ENCODE measurements at places on chromosomes 11 and 22.

DNA sequence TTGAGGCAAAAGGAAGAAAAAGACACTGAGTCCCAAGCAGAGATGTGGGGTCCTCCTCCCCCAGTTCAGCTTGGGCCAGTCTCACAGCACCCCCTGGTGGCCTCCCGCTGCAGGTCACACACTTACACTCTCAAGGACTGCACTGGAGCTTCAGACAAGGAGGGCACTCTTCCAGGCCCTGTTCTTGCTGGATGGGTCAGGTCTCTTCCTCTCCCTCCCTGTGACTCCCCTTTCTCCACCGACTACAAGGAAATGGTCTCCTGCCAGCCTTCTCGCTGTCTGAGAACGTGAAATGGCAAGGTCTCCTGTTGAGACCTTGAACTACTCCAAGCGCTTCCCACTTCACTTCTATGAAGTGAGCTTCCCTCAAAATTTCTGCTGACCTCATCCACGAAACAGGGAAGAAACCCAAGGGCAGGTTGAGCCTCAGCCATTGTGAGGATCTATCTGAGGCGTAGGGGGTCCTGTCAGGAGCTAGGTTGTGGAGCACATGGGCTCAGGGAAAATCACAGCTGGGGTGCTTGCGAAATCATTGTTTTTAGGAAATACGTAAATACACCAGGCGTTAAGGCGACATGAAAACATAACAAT, 11.2 kb upstream of the IGLL1 start:
- peak; percentile 12 for DNase-seq

DNA sequence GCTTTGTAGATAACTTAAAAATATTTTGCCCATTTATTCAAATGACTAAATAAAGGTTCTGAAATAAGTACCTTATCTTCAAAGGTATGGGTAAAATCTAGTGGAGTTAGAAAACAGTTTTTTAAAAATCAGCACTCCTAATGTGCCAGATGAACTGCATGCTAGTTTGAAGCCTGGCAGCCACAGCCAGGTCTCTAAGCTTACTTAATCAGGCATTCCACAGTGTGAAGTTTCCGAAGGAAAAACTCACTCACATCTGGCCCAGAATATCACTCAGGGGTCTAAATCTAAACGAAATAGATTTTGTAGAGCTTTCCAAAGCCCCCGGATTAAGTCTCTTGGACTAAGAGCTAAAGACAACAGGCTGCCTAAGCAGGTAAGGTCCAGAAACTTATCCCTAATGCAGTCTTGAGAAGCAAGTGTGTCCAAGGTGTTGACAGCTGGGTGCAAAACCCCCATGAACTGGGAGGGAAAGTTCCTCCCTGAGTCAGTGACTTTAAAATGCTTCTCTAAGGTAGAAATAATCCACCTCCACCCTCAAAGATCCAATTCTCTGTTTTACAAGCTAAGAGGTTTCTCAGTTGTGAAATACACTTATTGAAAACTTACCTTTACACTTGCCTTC, 157.6 kb downstream of the FCHSD2 start:
- DNase-seq = no peak

DNA sequence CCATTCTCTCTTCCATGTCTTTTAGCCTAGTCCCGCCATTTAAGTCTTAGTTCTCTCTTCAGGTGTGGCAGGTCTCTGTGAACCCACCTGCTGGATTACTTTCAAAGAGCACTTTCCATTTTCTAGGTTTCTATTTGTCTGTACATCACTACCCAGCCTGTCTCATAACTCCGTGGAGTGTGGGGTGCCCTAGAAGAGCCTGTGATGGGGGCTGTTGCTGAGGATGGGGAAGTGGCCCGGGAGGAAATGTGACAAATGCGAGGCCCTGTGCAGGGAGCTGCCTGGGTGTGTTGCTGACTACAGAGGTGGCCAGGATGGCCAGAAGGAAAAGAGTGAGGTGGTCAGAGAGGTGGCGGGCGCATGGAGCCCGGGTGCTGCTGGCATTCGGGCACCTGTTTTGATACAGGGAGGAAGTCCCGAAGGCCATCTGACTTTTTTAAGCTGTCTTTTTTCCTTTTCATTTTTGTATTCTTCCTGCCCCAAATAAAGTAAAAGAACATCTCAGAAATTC, 10.7 kb downstream of the DGCR8 start:
- no peak for DNase-seq

GRCh38 chr11:76673176-76674142, 2.9 kb upstream of the LRRC32 start:
- DNase-seq = no peak

DNA sequence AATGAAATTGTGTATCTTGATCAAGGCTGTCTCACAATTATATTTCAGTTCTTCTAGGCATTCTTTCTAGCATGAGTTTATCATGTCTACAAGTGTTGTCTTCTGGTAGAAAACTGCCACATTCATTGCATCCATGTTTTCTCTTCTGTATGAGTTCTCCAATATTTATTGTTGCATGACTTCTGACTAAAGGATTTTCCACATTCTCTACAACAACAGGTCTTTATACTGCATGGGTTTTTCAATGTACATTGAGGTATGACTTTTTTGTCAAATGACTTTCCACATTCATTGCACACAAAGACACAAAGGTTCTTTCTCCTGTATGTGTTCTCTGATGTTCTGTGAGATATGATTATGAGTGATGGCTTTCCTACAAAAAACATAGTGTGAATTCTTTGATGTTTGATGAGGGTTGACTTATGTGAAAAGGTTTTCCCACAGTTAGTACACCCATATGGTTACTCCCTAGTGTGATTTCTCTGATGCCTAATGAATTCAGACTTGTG, 890.6 kb upstream of the CNTN5 start:
- DNase-seq = no peak

GRCh38 chr11:68859123-68859522, 17.4 kb upstream of the CPT1A start:
- no peak for DNase-seq

GRCh38 chr11:122659676-122660554, 4.4 kb downstream of the UBASH3B start:
- DNase-seq = no peak

DNA sequence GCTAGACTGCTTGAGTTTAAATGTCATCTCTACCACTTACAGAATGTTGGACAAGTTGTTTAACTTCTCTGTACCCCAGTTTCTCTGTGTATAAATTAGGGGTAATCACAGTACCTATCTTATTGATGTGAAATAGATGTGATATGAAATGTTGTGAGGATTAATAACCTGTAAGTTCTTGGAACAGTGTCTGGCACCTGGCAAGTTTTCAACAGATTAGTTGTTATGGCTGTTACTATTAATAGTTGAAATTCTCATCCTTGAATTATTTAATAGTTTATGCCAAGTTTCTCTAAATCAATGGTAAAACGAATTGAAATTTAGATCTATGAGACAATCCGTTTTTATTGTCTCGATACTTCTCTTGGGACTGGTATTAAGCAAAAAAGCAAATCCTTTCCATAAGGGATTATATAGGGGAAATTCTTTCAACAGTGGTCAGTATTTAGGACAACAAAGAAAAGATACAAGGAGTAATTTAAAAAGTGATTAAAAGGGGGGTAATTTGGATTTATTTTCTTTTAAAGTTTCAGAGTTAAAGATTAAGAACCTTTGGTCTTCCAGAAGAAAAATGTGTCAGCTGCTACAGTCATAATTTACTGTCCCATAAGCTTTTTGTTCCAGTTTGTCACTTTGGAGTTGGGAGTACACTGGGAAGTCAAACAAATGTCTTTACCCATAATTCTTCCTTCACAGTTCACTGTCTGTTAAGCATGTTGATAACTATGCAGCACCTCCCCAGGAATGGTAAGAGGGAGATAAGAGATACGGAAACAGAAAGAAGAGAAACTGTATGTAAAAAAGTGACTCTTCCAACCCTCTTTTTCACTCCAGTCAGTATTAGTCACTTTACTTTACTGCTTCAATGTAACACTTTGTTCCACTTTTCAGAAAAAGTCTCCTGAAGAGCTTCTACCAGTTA, 13.2 kb downstream of the PDE3B start:
- no peak for DNase-seq

GRCh38 chr22:46230262-46230901, 19.7 kb downstream of the CDPF1 start:
- DNase-seq = no peak

DNA sequence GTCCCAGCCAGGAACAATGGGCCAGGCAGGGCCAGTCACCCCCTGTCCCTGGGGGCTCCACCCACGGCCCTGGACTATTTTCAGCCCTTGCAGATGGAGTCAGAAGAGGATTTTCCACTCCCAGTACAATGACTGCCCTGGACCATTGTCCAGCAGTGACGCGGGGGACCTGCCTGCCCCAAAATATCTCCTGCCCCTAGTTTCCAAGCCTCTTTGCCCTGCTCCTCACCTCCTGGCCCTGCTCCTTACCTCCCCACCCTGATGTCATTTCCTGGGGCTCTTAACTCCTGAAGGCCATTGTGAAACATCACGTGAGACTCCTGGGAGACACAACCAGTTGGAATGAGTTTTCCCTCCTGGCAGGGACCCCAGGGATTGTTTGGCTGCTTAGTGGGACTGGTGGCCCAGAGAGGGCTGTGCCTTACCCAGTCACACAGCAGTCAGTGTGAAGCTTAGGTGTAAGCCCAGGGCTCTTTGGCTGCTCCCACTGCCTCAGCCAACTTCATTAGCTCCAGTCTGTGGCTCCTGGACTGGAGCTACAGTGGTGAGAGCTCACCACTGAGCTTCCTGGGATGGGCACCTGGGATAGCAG, 22.2 kb downstream of the P2RY2 start:
- DNase-seq = no peak

DNA sequence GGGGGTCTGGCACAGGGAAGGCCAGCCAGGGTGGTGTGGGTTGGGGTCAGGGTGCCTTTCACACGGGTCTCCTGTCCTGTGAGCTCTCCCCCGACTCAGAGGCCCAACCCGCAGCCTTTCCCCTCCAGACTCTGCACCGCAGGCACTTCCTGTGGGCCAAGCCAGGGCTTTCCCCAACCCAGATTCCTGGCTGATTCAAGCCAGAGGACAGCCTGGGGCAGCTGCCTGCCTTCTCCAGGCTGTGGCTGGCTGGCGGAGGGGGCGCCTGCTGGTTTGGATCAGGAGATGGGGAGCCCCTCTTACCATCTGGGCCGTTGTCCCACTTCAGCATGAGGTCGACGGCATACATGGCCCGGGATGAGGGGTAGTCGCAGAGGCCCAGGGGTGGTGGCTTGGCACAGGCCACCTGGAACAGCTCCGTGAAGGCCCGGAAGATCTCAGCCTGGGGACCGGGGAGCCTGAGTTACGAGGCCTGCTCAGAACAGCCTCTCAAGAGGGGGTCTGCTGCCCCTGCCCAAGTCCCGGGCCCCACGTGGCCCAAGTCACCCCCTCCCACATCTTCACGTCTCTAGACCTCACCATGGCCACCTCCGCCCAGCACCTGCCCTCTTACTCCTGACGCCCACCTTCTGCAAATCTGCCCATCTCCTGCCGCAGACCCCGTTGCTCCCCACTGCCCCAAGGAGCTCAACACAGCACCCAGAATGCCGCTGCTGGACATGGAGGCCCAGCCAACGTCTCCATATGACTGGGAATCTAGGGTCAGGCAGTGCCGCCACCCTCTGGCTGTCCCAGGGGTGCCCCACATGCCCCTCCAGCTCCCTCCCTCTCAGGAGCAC, 17.3 kb downstream of the TSPO start:
- no peak for DNase-seq

- no peak for DNase-seq
Measured at GRCh38 chr11:119450590-119451326, 27.8 kb upstream of the THY1 start.

- DNase-seq = no peak
Measured at GRCh38 chr11:24556693-24557092, 59.8 kb downstream of the LUZP2 start.

DNA sequence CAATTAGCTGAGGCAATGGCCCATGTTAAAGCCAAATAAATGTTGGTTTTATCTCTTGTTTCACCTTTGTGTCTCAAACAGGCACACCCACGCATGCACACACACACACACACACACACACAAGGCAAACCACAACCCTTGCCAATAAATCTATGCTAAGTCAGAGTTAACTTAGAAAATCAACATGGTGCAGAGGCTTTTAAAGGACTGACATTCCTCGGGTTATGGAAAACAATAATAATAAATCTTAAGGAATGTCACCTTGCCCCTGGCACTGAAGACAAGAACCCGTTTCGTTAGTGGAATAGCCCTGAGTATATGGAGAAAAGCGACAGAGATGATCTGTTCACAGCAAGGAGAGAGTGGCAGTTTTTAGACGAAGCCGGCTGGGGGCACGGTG, 326.3 kb downstream of the NTM start:
- DNase-seq = peak; percentile 94

GRCh38 chr11:115123641-115124040, 380.6 kb downstream of the CADM1 start:
- no peak for DNase-seq

GRCh38 chr22:19773470-19774040, 13.0 kb downstream of the TBX1 start:
- no peak for DNase-seq

- peak; percentile 46 for DNase-seq
Measured at GRCh38 chr11:43825217-43825816, 55.3 kb upstream of the ALKBH3 start.

Measured in NCI-H1105 treated with DMSO at 0.1 percent for 48 hours (cell line).